ENCODE measurements at places on chromosomes 5 and 9.

DNA sequence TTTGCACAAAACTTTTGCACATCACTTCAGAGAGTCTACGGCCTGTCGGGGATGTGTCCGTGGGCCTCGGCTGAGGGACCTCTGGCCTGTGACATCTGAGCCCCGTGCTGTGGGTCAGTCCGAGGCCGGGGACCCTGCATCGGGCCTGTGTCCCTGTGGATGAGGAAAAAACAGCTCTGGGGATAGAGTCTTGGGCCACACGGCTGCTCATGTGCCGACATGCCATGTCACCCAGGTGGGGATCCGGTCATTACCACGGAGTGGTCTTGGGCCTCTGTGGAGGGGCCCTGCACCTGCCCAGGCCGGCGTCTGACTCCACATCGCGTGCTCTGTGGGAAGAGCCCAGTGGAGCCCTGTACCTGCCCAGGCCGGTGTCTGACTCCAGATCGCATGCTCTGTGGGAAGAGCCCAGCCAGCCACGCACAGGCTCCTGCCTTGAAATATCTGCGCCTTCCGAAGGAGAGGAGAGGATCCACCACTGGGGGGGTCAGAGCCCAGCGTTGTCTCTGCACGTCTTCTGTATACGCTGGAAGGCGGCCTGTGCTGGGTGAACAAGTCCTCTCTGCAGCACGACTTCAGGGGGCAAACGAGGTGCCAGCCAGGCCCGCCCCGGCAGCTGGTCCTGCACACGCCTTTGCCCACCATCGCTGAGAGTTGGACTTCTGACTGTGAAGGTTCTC lies 27.5 kb upstream of the IRX4 start:
- no peak for DNase-seq

GRCh38 chr5:67669916-67670315 lies 473.3 kb upstream of the CD180 start:
- DNase-seq: no peak

DNA sequence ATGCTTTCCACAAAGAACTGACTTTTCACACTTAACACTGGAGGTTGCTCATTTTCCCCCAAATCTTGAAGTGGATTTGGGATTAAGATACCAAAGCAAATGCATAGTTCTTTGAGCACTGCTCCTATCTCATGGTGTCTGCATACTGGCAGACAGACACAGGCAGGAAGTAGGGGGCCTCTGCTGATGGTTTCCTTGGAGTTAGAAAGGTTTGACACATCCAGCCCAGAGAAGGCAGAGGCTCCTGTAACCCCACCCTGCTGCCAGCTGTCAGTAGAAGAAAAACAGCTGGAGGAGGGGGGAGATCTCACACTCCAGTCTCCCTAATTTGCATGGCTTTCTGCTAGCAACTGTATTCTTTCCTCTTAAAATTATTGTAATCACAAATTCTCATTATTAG lies 44.1 kb downstream of the APTX start:
- no peak for DNase-seq

DNA sequence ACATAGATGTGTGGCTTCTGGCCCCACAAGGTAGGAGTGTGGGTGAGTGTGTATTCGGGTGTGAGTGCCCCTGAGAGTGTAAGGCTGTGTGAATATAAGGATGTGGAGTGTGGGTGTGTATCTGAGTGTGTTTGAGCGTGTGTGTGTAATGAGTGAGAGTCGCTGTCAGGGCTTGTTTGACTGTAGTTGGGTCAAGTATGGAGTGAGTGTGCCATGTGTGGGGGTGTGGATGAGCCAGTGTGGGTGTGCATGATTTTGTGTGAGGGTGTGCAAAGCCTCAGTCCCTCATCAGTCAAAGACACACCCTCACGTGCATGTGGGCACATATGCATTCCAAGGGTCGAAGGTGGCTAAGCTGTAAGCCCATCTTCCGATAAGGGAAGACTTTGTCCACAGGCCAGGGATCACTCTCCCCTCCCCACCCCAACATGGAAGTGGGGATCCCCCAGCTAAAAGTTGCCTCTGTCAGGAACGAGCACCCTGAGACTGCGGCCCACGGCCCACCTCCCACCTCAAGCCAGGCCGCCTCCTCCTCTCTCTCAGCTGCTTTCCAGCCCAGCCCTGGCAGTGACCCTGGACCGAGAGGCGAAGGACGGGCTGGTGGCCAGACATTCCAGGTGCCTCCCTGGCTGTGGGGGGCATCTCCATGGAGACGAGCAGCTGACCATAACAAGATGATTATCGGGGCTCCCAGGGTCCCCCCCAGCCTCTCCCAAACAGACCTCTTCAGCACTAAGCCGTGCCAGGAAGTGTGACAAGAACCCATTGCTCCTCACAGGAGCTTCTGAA lies 12.9 kb downstream of the AQP3 start:
- DNase-seq: no peak

GRCh38 chr9:86531273-86531970 lies 177.2 kb upstream of the TUT7 start:
- no peak for DNase-seq

DNA sequence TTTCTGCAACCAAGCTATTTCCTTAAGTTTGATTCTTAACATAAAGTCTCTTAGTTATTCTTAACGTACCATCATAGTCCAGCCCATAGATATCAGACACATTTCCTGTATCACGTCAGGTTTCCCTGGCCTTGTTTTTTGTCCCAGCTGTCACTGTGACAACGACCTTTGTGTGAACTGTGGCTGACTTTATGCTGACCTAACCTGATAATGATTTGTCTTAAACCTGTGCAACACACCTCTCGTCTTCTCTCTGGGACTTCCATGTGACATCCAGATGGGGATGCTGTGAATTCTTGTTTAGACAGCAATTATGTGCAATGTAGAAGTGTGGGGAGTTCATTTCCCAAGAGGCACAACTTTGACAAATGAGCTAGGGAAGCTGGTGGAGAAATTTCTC lies 662.8 kb downstream of the PTPRD start:
- DNase-seq: no peak

DNA sequence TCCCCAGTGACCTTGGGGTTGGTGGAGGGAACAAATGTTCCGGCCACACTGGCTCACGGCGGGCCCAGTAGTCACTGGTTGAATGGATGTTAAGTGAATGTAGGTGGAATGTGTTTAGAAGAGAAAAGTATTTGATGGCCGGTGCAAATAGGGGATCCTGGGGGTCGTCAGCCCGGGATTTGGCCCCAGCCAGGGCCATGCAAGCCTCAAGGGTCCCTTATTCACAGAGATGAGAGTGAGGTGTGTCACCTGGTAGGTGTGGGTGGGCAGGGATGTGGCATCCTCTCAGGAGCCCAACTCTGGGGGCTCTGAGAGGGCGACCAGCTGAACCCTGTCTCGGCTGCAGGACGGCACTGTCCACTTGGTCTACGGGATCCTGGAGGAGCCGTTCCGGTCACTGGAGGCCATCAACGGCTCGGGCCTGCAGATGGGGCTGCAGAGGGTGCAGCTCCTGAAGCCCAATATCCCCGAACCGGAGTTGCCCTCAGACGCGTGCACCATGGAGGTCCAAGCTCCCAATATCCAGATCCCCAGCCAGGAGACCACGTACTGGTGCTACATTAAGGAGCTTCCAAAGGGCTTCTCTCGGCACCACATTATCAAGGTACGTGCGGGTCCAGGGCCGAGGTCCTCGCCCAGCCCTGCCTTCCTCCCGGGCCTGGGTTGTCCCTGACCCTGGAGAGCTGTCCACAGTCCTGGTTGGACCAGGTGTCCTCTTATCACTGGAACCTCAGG lies 5.9 kb downstream of the DBH start:
- no peak for DNase-seq

DNA sequence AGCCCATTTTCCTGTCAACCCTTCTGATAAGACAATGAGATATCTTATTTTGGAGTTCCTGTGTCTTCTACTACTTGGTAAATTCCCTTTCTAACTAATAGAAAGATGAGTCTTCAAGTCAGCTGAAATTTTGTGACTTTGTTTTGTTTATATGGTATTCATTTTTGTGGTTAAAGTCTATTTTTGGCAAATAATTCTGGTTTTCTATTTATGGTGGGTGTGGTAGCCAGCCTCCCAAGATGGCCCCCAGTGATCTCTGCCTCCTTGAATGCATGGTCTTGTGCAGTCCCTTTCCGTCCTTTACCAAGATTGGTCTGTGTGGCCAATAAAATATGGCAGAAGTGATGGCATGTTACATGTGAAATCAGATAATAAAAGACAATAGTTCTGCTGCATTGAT lies 91.5 kb downstream of the NR3C1 start:
- DNase-seq: no peak

- DNase-seq: no peak
Measured at GRCh38 chr9:82127465-82127864, 138.9 kb downstream of the SPATA31D1 start.

DNA sequence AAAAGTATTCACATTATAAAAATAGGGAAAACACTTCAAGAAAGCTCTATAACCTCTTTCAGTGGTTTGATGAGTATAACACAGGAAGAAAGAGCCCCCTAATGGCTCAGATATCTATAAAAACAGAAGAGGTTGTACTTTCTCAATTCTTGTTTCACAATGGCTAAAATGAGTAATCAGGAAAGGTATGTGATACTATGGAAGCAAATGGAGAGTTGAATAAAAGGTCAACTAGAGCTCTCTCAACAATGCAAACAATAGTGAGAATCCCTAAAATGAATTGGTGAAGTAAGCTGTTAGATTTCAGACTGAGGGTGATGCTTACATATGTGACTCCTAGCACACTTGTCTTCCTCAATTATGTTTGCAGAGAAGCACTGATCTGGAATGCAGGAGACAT lies 584.6 kb upstream of the CDH18 start:
- no peak for DNase-seq

DNA sequence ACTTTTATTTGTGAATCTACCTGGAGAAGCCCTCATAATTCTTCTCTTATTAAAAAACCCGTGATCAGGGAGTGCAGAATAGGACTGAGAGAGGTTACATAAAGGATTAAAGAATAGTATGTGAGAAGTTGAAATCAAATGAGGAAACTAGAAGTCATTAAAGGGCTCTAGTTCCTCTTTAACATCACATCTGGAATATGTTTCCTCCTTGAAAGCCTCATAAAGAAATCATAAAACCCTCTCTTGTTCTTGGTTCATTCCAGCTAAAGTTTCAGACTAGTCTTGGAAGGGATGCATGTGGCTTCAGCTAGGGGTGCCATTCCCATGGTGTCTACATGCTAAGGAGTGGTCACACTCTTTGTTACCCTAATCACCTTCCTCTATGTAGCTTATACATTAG lies 5.7 kb upstream of the C5orf46 start:
- no peak for DNase-seq

DNA sequence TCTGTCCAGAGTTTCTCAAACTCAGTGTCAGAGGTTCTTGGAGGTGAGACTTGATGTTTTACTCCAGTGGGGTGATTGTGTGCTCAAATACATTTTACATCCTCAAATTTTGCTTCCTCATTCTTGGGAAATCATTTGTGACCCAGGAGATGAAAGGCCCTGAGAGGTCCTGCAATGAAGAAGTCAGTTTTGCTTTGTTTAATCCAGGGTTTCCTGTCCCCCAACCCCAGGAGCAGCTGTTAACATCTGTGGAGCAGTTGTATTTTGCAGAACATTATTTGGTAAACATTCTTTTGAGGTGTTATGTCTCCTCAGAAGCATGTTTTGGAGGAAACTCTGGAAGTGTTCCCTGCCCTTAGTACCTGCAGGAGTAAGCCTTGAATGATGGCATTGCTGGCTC lies 59.8 kb downstream of the DAB2IP start:
- DNase-seq: no peak

DNA sequence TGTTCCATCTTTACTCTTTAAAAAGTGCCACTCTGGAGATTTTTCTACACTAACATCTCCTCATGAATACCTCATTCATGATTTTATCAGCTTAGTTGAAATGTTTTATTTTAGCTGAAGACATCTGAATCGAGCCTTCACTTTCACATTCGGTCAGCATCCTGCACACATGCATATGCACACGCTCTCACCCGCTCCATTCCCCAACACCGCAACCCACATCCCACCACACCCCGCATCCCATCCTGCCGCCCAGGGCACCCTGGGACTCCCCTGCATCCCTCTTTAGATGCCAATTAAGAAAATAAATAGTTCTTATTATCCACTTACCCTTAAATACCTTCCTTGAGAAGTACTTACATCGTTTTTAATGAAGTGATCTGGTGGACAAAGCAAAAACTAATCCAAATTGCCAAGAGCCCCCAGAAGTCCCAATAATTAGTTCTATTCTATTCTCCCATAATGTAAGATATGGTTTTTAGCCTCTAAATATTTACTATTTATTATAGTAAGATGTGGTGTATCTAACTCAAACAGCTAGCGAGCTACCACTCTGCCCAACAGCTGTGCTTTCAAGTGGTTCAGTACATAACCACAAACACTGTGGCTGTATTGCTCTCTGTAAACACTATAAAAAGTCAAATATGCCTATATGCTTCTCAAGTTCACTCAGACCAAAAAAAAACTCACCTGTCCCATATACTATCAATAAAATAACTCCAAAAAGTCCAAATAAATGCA lies 38.2 kb downstream of the GZMK start:
- DNase-seq: no peak

DNA sequence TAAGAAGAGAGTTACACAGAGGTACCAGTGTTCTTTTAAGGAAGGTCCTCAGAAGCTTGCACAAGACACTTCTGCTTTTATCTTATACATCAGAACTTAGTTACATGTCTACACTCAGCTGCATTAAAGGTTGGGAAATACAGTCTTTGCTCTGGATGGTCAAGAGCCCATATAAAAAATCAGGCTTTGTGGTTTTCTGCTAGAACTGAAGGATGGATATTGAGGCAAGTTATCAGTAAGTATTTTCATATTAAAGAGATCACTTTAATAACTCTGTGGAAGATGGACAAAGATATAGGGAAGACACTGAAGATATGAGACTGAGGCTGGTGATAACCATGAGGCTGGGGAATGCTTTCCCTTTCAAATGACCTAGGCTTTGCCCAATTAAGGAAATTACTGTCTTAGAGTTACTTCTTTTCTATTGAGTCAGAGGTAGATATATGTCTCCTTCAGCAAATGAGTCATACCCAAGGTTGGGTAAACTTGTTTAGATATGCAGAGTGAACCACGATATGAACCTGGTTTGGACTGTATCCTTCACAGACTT lies 87.0 kb upstream of the TNC start:
- no peak for DNase-seq

- no peak for DNase-seq
Measured at GRCh38 chr5:75363111-75363510, 26.1 kb downstream of the HMGCR start.

- no peak for DNase-seq
Measured at GRCh38 chr5:177459819-177460628, 13.4 kb downstream of the DBN1 start.

DNA sequence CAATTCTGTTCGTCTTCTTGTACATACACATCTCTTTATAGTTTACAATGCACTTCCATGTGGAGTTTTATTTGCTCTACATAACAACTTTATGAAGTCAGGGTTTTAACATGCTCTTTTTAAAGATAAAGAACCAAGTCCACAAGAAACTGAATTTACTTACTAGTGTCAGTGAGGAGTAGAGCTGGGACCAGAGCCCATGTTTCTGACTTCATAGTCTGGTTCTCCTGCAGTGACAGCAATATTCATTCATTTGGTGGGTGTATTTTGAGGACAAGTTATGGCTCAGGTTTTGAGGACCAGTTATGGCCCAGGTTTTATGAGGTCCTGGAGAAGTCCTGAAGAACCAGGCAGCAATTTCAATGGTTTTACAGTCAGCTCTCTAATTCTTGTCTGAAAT lies 481.9 kb upstream of the TNC start:
- no peak for DNase-seq

All from esophagus squamous epithelium (tissue), 5 donors.